ENCODE measurements at places on chromosomes 1 and 21. TPM values are rescaled to one million over a fixed set of nuclear protein-coding genes. Genes with fewer than 3 reads are reported as not detected.

- DNase-seq: peak; percentile 16
Observed at GRCh38 chr1:29805122-29805895, 569.0 kb downstream of the PTPRU start.

CITED4 gene
- total RNA-seq: 2.5 TPM

- DNase-seq: no peak
Observed at GRCh38 chr1:54815086-54815876, 14.2 kb upstream of the TTC22 start.

GRCh38 chr1:95956215-95956614 lies 722.2 kb downstream of the RWDD3 start:
- DNase-seq: no peak

CD84 gene
- total RNA-seq: 3.8 TPM

DNA sequence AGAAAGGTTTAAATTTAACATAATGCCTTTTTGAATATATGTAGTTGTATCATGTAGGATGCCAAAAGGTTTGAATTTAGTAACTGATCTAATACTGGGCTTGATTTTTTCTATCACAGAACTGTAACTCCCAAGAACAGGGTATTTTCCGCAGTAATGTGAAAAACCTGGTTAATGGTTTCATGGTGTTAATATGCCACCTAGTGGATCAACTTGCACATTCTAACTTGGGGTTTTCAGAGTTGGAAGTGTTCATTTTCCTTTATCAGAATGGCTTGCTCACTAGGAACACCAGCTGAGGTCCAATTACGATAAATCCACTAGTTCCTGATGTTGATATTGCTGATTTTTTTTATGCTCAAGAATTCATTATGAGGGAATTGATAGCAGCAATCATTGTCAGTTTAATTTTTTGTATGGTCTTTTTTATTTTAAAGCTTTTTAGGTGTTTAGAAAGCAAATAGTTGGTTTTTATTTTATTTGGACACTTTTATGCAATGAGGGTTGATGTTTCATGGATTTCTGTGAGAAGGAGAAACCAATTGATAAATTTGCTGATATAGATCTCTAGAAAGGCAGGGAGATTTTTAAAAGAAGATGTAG lies 157.2 kb downstream of the PLA2G4A start:
- no peak for DNase-seq

DNA sequence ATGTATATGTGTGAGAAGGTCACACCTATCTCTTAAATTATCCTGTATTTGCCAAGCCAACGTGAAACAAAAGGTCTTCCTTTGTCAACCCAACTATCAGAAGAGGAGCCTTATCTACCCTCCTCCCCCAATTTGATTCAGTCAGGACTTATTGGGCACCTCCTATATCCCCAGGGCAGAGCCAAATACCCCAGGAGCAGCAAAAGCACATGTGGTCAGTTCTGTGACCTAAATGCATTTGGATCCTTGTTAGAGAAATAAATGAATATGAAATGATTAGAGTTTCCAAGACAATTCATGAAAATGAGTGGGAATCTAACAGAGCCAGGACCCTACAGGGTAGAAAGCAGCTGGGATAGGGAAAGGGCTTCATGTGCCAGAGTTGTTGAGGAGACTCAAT lies 37.0 kb upstream of the KCND3 start:
- DNase-seq: no peak

PM20D1 gene
- total RNA-seq: not detected

GRCh38 chr1:8682573-8682972 lies 134.9 kb downstream of the RERE start:
- no peak for DNase-seq

DNA sequence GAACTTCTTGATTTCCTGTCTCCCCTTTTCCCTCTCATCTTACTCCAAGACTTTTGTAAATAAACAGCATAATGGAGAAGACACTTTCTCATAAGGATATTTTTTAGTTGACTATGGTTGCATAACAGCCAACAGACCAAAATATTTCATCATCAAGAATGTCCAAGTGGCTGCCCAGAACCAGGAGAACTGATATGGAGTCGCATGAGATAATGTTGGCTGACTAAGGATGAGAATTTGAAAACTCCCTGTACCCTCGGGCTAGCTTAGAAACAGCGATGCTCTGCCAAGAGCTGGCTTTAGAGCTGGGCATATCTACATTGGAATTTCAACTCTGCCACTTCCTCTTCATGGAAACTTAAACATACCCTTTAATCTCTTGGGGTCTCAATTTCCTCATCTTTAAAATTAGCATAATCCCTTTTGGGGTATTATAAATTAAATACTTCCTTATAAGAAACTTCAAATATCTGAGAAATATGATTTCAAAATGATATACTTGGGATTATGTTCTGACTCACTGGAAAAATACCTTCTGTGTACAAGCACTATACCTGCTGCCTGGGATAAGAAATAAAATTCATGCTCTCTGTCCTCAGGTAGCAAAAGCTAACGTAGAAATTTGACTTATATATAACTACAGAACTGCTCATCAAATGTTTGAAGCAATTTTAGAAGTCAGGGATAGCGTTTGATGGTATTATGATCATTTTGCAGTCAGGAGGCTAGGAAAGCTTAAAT lies 777.3 kb downstream of the LTN1 start:
- DNase-seq: no peak

DNA sequence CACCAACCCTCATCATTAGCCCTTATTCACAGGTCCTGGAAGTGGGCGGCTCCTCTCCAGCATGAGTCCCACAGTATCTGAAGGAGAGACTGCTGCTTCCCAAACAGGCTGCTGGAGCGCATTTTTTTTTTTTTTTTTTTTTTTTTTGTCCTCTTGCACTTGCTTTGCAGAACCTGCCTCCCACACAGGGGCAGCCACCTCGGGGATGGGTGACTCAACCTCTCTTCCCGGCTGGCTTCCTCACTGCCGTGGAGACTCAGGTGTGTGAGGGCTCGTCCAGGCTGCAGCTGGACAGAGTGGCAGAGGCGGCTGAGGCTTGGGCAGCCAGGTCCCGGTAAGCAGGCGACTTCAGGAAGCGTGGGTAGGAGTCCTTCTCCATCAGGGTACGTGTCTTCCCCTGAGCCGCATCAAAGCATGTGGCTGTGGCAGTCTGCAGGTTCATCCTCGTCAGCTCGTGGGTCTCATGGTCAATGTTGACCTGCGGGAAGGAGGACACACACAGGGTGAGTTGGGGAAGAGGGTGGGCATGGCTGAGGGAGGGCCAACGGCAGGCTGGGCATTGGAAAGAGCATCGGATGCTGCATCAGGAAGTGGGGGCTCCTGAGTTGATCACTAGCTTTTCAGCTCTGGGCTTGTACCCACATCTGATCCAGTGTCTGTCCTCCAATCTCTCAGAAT lies 4.0 kb downstream of the RGS16 start:
- DNase-seq: no peak

TNFSF18 gene
- 0.36 TPM for total RNA-seq

DNA sequence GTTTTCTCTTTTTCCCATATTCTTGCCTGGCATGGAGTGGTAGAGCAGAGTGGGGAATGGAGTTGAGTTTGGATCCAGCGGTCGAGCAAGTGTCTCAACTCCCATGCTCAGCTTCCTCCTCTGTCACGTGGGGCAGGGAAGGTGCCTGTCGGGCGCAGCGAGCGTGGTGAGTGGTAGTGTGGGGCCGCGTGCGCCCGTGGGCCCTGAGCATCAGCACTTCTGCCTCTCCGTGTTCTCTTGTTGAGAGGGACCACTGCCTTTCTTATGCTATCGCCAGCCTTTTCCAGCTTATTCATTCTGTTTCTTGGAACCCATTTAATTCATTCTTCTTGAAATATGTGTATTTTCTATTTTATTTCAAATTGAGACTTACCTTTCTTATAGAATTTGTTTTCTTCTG lies 65.1 kb downstream of the ADARB1 start:
- DNase-seq: no peak

All from natural killer cell treated with Interleukin-12 subunit alpha and Interleukin-12 subunit beta and Interleukin-15 and Interleukin-18, amount 100 ng/mL, for 72 hours (primary cell).